Cerebellar cortex (tissue), 1 donor: ENCODE measurements at places on chromosomes 11 and 22.

DNA sequence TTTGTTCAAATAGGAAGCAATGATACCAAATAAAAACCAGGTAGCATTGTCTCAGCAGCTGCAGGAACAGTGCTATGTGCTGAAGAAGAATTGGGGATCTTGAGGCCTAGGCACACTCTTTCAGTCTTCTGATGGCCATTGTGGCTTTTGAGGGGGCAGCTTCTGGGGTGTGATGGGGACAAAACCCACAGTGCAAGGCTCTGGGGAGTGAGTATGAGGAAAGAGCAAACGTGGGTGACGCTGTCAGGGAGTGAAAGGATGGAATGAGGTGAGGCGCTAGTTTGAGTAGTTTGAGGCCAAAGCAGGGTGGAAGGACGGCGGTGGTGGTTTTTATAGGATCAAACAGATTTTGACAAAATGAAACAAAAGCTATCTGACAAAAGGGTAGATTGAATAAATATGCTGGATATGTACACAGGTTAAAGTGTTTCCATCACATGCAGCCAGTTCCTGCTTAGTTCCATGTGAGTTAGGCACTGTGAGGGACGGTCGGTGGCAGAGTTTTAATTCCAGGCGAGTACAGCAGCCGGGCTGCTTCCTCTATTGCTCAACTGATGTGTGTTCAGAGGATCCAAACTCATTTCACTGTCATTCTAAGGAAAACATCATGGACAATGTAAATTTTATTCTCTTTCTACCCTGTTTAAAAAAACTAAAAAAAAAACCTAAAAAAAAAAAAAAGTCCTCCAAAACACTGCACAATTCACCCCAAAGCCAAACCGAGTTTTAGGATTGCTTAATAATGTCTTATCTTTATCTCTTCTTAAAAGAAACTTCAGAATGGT, 18.9 kb downstream of the ADAMTS15 start:
- no peak for DNase-seq

GRCh38 chr11:86370922-86371594, 3.6 kb upstream of the CCDC81 start:
- no peak for DNase-seq

GRCh38 chr22:33405194-33405593, 347.0 kb upstream of the SYN3 start:
- no peak for DNase-seq

DNA sequence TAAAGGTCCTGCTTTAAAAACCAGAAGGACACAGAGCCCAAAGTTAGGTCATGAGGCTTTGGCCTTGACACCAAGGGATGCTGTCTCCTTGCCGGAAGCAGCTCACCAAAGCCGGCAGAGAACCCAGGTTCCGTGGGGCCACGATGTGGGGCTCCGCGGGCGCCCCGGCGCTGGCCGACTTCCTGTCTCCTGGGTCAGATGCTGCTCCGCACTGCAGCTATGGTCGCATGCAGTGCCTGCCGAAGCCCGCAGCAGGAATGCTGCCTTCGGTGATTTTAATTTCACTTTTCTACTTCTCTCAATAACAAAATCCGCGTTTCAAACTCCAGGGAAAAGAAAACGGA, 454 bp upstream of the OTUB1 start:
- no peak for DNase-seq

DNA sequence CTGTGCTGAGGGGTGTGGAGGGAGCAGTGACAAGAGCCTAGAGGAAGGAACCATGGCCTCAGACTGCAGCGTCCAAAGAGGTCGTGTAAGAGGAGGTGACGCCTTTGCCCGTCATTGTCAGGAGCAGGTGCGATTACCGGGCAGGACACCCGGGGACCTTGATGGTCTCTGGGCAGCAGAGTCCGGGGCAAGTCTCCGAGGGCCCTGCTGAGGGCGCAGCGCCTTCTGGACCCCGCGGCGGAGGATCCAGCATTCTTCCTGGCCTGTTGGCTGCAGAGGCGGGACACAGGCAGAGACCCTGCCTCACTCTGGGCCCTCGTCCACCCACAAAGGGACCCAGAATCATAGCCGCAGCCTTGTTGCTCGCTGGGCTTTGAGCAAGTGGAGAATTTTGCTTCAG, 1168.8 kb downstream of the BRD1 start:
- DNase-seq = no peak

- no peak for DNase-seq
Measured at GRCh38 chr11:107648242-107648641, 57.3 kb downstream of the ELMOD1 start.

- DNase-seq = no peak
Measured at GRCh38 chr22:45603619-45604018, 68.0 kb upstream of the ATXN10 start.

GRCh38 chr22:39518144-39518786, 2.1 kb upstream of the ATF4 start:
- no peak for DNase-seq

- DNase-seq = no peak
Measured at GRCh38 chr11:11349106-11349825, 3.8 kb downstream of the CSNK2A3 start.

DNA sequence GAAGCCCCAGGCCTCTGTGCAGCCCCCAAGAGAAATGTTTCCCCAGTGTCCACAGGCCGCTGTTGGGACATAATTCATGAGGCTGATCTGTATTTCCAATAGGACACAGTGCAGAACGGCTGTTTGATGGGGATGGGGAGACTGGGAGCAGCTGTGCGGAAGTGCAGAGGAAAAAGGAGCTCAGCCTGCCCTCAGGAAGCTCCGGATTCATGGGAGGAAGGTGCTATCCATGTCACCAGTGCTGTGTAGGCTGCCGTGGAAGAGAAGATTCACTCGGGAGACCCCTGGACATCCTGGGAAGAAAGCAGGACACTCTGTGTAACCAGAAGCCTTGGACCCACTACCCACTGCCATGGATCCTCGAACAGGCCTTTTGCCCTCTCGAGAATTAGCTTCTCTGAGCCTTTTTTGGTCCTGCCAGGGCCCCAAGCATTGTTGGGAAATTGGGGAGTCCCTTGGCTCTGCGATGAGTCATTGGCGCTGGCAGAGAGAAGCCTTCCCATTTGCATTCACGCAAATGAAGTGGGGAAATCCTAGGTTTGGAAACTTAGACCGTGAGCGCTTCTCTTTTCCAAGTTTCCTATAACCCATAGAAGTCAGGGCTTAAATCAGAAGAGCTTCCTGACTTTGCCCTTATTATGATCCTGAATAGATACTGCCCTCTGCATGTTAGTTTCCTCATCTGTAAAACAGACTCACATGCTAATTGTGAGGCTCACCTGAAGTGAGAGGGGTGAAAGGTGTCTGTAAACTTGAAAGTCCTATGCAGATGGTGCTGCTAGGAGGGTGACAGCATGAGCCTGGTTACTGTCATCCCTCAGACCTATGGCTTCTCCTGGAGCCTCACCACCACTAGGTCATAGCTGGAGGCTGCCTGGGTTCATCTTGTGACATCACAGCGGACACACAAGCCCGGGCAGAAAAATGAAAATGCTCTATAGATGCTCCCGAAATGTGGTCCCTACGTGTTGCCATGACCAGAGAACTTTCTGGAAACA, 229.2 kb upstream of the B3GAT1 start:
- DNase-seq = no peak

- peak; percentile 83 for DNase-seq
Measured at GRCh38 chr11:17479284-17480214, 2.9 kb upstream of the ABCC8 start.

DNA sequence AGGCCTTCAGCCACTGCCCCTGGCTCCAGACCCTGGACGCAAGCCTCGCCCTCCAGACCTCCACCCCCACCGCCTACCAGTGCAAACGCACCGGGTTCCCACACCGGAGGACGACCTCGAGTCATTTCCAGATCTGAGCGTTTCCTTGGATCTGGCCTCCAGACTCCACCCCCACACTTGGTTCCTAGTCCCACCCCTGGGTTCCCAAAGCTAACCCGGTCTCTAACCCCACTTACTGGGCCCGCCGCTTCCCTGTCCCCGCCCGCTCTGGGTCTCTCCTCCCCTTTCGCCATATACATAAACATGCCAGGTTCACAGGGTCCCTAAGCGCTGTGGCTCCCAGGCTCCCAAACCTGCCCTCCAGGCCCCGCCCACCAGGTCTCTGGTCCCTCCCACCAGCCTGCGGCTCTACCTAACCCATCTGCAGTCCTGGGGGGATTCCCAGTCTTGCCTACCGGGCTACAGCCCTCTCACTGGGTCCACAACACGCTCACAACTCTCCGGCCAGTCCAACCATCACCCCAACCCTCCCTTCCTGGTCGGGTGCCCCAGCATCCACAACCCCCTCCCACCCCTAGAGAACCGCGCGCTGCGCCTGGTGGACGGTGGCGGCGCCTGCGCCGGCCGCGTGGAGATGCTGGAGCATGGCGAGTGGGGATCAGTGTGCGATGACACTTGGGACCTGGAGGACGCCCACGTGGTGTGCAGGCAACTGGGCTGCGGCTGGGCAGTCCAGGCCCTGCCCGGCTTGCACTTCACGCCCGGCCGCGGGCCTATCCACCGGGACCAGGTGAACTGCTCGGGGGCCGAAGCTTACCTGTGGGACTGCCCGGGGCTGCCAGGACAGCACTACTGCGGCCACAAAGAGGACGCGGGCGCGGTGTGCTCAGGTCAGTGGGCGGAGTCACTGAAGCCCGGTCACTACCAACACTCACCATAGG, 36.7 kb downstream of the CD6 start:
- DNase-seq = peak; percentile 23

DNA sequence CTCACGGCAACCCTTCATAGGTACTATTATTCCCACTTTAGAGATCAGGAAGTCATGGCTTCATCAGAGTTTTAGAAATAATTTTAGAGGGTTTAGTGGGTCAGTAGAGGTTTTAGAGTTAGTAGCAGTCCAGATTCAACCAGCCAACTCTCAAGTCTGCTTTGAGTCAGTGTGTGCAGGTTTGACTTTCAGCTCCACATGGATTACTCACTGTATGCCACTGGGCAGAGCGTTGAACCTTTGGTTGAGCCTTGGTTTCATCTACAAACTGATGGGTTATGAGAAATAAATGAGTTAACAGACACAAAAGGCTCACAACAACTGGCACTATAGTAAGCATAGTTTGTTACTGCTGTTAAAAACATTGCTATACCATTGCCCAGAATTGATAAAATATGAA, 19.0 kb upstream of the TP53AIP1 start:
- no peak for DNase-seq

DNA sequence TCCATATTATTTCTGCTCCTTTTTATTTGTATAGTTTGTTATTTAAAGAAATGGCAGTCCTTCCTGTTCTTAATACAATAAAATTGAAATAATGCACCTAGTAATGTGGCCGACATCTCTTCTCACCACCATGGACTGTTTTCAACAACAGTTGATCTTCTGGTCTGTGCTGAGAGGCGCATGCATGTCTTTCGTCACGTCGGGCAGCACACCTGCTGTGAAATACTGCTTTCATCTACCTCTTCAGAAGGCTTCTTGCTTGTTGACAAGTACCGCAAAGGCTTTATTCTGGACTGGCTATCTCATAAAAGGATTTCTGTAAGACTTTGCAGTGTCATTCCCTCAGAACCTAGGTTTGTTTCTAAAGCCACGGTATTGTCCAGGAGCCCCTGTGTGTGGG, 13.9 kb upstream of the MYO18B start:
- DNase-seq = no peak

DNA sequence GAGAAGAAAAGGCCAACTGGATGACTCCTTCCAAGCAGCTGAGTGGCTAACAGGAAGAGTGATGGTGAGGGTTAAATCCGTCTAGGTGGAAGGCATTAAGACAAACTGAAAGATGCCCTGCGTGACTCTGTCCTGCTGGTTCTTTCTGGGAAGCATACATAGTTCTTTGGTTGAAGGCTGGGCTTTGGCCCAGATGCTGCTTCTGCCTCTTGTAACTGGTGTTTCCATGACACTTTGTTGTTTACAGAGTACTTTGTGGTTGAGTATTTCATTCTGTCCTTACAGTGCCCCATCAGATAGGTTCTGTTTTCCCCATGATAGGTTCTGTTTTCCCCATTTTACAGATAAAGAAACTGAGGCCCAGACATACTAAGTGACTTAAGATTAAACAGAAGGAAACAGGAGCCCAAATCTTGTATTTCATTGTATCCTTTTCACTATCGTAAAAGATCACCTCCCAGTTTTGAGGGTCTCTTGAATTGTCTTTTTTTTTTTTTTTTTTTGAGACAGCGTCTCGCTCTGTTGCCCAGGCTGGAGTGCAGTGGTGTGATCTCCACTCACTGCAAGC, 124.3 kb upstream of the RASSF10 start:
- no peak for DNase-seq

GRCh38 chr11:32630844-32631243, 47.2 kb downstream of the EIF3M start:
- DNase-seq = no peak
